Fibroblast of skin of left biceps (primary cell): ENCODE measurements at places on chromosomes 11 and 22.

GRCh38 chr22:37503850-37504249, 15.4 kb downstream of the CARD10 start:
- no peak for DNase-seq

DNA sequence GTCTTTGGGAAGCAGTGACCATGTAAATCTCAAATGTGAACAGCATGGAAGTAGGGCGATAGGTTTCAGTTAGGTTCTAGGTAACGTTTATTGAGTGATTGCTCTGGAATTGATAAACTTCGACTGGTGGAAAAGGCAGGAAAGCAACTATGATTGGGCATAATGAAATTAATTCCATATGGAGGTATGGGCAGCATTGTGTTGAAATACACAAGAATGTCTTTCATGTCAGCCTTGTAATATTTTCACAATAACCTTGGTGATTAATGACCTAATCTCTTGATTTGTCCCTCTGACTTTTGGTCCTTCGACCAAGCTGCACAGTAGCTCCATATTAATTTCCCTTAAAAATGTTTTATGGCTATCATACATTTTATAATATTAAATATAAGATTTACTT, 2.8 kb downstream of the CEP57 start:
- DNase-seq, result no peak

DNA sequence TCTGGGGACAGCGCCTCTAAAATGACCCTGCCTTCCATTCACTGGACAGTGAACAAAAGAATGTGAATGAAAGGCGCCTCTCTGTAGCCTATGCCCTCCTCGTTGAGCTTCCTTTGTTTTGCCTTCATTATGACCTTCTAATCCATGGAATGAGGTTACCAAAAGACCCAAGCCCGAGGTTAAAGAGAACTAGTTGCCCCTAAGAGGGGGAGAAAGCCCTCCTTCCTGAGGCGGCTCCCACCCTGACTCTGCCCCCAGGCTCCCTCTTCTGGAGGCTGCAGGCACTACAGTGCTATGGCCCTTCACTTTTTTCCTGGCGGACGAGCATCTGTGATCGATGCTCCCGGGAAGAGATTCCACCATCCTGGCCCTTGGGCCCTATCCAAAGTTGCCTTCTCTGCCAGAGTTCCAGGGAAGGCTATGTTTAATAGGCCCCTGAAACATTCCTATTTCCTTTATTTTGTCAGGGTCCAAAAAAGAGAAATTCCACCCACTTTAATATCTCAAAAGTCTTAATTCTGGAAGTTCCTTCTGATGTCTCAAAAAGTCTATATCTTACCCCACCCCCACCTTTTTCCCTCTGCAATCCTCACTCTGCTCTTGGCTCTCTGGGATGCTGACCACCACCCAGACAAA, 147.3 kb downstream of the FEZ1 start:
- no peak for DNase-seq

DNA sequence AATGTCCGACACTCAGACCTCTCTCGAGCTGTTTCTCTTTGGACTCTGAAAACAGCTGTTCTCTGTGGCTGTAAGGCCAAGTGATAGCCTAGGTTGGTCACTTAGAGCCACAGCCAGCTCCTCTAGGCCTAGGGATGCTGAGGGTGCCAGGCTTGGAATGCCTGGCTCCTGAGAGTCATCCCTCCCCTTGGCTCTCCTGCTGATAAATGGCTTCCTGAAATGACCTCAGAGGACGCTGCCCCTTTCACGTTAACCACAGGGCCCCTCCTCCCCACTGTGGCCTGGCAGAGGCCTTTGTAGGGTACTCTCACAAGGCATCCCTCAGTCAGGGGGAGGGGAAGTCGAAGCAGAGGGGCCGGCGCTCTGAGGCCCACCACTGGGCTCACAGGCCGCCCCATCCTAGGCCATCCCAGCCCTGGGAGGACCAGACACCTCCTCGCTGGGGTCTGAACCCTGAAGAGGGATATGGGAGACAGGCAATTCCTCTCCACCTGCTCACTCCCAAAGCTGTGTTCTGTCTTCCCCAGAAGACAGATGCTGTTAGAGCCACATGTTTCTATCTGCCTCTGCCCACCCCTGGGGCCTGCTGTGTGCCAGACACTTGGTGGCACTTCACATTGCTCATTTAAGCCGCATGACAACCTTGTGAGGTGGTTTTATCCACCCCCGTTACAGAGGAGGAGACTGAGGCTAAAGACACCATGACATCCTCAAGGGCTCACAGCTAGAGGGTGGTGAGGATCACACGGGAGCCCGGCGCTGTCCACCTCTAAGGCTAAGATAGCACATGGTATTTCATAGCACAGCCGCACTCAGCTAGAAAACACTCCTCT, 50.9 kb downstream of the ARFGAP3 start:
- DNase-seq, result no peak

DNA sequence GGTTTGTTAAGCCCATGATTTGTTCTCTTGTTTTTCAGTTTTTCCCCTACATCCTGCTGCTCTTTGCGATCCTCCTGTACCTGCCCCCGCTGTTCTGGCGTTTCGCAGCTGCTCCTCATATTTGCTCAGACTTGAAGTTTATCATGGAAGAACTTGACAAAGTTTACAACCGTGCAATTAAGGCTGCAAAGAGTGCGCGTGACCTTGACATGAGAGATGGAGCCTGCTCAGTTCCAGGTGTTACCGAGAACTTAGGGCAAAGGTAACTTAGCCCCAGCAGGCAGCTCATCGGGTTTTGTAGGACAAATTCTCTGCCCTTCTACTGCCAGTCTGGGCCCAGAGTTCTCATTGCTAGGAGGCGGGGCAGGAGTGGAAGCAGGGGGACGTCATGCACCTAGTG, 49.7 kb downstream of the PANX1 start:
- DNase-seq, result no peak

DNA sequence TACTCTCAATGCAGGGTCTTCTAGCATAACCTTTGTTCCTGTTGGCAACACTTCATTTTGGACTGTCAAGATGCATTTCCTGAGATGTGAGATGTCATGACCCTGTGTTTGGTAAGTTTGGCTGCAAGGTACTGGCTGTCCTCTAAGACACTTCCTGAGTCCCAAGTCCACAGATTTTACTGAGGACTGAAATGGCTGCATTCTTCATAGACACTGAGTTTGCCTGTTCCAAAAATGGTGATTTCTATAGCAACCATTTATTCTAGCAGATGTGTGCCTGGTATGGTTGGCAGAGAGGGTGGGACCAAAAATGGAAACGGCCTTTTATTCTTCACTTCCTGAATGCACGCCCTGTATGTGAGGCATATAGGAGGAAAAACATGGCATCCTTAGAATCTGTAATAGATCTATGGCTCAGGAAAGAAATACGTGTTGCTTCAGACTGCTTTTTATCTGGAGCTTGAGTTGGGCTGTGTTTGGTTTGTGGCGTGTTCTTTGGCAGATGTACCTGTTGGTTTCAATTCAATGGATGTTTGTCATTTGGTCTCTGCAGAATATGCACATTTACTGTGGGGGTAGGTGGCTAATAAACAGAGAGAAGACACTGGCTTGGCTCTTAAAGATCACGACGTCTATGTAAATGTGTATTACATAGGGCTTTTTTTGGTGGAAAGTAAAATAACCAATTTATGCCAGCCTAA, 62.4 kb downstream of the ZBTB16 start:
- no peak for DNase-seq

GRCh38 chr11:121610706-121611105, 157.9 kb upstream of the SORL1-AS1 start:
- no peak for DNase-seq

DNA sequence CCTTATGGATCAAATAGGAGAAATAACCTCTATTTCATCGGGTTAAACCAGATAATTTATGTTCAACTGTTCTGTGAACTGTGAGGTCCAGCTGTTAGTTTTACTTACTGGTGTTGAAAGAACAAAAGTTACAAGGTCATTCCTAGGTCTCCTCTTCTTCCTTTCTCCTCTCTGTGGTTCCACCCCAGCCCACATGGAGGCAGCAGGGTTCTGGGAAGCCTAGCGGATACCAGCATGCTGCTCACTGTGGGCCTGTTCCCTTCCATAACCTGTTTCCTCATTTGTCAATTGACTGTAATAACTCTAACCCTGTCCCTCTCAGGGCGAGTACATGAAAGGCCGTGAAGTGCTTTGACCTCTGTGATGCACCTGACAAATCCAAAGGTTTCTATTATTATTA, 27.8 kb downstream of the RELT start:
- DNase-seq, result no peak

DNA sequence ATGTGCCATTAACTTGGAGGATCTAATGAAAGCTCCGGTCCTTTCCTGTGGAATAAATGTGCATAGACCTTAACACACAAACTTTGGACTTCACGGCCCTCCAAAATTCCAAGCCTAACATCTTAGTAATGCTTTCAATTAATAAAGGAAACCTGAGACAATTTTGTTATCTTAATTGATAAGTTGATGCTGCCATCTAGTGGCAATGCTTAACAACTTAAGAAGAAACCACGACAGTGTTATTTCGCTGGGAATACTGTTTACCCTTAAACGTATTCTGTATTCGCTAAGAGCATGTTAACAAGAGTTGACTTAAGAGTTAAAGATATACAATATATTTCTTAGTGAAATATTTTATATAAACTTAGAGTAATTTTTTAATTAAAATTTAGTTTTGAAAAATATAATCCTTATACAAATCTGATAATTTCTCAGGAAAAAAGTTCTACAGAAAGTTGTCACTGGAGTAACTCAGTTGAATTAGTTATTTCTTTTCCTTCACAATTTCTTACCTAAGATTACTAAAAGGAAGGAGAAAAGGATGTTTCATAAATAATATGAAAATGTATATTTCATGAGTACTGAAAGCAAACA, 35.0 kb upstream of the OR9G4 start:
- DNase-seq, result peak; percentile 0

DNA sequence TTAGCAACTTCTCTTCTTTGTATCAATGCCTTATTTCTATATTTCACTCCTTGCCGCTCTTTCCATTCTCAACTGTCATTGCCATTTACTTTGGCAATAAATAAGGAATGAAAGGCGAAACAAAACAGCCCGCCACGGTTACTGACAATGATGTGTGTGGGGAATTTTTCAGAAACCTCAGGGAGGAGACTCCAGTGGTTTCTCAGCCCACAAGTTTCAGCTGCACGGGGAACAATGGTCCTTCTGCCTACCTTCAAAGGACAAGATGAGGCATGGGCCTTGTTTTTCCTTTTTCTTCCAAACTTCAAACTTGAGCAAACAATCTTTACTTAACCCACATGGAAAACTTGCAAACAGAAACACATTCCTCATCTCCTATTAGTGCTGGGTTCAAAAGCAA, 409.4 kb downstream of the METTL15 start:
- DNase-seq, result no peak

- DNase-seq, result no peak
Observed at GRCh38 chr11:112834277-112834755, 126.9 kb upstream of the NCAM1 start.

GRCh38 chr11:46162700-46163099, 41.4 kb upstream of the PHF21A start:
- no peak for DNase-seq

GRCh38 chr11:94583866-94584500, 16.8 kb downstream of the PIWIL4 start:
- no peak for DNase-seq

DNA sequence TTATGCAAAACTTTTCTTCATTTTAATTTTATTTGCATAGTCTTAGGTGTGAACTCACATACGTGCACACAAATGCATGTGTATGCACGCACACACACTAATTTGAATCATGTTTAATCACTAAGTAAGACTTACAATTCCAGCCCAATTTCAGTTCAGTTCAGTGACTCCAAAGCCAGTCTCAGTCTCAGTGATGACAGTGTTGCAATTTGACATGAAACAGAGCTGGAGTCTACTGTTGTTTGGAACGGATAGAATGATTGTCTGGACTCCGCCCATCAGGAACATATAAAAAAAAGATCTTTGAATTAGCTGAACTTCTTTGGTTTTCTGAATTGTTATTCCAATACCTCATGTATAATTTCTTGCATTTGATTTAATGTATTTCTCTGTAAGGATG, 14.9 kb upstream of the OR51S1 start:
- no peak for DNase-seq

DNA sequence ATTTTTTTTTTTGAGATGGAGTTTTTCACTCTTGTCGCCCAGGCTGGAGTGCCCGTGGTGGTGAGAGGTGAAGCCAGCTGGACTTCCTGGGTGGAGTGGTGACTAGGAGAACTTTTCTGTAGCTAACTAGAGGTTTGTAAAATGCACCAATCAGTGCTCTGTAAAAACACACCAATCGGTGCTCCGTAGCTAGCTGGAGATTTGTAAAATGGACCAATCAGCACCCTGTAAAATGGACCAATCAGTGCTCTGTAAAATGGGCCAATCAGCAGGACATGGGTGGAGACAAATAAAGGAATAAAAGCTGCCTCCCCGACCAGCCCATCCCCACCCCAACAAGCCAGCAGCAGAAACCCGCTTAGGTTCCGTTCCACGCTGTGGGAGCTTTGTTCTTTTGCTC, 4.4 kb upstream of the RAPSN start:
- DNase-seq, result no peak

- no peak for DNase-seq
Observed at GRCh38 chr11:128552783-128553661, 34.3 kb downstream of the ETS1 start.

GRCh38 chr11:117600234-117600783, 196.7 kb downstream of the DSCAML1 start:
- no peak for DNase-seq

DNA sequence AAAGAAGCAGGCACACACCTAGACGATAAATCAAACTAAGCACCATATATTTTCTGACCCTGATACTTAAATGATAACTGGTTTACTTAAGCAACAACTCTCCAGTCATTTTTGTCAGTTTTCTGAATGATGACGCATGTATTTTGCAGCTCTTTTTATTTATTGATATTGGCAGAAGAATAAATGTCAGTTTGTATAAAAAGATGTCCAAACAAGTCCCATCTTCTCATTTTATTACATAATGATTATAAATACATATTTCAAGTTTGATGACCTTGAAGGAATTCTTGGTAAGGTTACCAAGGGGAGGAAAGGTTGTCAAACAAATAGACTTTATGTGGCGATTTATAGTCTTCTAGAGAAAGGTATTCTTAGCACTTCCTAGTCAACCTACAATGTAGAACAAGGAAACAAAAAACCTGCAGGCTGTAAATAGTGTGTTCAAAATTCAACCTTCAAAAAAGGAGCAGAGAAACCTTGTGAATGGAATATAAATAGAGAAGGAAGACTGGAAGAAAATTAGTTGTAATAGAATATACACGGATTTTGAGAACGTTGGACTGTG, 190.7 kb downstream of the JRKL start:
- DNase-seq, result no peak

GRCh38 chr11:77303328-77303727, 1.8 kb upstream of the GDPD4 start:
- DNase-seq, result no peak

- DNase-seq, result no peak
Observed at GRCh38 chr22:24585461-24585860, 7.4 kb downstream of the LRRC75B start.
